Activated CD4-positive, alpha-beta memory T cell treated with anti-CD3 and anti-CD28 coated beads for 36 hours (primary cell): ENCODE measurements at places on chromosomes 1 and 21.

- DNase-seq, result no peak
Observed at GRCh38 chr1:80582980-80583379, 1217.8 kb upstream of the ADGRL2 start.

- DNase-seq, result no peak
Observed at GRCh38 chr21:41764558-41765419, 2.1 kb downstream of the RIPK4 start.

DNA sequence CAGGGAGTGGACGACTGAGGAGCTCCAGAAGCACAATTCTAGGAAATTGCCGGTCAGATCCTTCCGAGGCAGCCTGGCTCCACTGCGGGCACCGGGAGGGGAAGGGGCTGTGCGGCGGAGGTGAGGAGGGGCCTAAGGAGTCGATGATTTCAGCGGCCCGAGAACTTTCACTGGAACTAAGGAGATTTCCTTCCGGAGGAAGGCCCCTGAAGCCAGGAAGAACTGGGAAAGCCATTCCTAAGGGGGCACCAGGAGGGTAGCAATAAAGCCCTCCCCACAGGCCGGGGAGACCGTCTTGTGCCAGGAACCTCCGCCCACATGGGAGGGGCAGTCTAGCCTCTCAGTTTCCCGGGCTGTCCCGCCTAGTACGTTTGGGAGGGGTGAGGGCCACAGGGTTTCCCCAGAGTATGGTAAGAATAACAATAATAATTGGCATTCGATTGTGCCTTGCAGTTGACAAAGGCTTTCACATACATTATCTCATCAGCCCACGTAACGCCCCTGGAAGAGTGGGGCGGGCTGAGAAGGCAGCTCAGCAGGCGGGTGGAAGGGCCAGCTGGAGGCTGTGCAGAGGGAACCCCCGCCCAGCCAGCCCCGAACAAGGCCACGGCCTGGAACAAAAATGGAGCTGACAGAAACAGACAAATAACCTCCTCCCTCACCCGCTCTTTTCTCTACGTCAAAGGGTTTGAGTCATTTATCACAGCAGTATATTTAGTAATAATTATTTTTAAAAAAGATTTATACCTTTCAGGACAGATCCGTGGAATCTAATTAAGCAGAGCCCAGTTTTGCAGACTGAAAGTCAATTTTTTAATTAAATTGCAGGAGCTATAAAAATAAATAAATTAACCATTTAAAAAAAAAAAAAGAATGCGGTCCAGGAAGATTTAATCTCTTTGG, 19.8 kb downstream of the NPR1 start:
- DNase-seq, result no peak

DNA sequence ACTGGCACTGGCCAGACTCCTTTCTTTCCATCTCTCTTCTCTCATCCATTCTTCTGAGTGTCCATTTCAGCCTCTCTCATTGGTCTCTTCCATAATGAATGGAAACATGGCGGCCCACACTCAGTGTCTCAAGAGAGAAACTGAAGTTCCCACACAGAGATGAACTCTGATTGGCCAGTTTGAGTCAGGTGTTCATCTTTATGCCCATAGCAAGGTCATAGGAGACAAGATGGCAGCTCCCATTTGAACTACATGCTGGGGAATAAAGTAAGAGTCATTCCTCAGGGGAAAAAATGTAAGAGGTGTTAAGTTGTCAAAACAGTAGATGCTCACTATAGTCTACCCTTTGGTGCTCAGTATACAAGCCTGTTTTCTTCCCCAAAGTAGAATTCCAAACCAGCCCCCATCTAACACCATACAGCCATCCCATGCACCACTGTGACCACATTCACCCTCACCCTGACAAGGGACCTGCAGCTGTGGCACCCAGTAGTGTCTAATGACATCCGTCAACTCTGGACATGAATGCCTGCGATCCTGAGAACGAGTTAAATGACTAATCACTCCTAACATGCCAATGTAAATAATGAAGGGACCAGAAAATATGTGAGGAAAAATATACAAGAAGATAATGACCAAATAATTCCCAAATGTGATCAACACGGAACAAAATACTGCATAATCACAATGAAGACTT, 12.4 kb downstream of the CDA start:
- DNase-seq, result no peak

DNA sequence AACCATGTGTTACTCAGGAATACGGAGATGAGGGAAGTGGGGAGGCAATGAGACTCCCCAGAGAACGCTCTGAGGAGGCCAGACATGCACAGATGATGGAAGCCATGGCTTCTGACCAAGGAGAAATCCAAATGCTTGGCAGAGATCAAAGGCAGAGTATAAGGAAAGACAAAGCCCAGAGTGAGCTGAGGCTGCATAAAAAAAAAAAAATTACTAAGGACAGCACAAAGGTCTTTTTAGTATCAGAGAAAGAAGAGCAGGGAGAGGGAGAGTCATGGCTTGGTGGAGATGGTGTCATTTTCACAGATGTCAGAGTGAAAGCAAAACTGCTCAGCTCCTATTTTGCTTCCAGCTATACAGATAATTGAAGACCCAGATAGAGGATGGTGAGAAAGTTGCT, 8.1 kb upstream of the NCF2 start:
- no peak for DNase-seq

DNA sequence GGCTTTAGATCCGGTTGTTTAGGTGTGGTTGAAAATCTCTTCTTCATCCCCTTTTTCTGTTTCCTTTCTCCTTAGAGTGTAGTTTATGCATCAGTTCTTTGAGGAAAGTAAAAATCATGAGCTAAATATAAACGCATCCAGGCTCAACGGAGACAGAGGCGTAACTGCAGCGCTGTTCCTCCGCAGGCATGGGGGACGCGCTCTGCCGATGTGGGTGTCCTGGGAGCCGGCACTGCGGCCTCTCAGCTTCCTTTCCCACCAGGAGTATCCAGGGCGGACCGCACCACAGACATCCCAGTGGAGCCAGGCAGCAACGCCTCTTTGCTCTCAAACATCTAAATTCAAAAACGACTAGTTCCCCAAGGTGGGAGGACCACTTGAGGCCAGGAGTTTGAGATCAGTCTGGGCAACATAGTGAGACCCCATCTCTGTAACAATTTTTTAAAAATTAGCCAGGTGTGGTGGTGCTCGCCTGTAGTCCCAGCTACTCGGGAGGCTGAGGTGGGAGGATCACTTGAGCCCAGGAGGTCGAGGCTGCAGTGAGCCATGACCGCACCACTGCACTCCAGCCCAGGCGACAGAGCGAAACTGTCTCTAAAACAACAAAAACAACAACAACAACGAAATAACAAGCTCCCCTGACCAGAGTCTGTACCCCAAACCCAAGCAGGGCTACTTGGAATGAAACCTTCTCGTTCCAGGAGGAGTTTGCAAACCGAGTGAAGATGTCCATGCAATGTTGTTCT, 16.4 kb downstream of the SLC45A1 start:
- DNase-seq, result no peak
